ENCODE measurements at places on chromosomes 2 and 18.

- peak; percentile 44 for DNase-seq
These were observed 23.7 kb upstream of the MYO5B start for GRCh38 chr18:50218432-50219197.

DNA sequence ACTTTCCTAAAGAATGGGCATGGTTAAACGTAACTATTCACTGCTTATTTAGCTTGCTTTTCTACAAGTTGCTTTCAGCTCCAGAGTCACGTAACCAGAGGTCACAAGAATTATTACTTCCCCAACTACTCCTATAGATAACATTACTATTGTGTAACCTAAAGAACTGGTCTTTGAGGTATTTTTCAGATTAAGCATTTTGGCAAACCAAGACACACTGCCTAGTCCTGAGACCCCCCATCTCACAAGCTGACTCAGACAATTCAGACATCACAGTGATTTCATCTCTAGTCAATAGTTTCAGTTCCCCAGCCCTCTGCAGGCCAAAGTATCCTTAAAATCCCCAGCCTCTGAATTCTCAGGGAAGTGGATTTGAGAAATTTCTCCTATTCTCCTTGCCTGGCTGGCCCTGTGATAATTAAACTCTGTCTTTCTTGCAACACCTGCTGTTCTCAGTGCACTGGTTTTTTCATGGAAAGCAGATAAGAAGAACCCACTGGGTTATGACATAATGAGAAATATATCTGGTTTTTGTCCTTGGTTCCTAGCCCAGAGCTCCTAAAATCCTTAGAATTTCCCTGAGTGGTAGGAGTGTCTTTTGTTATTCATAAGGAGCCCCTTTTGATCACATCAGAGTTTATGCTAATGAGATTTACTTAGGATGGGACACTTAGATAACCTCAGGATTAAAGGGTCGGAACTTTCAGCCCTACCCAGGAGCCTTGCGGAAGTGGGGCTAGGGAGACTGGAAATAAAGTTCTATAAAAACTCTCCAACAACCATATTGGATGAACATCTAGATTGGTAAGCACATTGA, 1310.8 kb upstream of the CHAC2 start:
- no peak for DNase-seq

DNA sequence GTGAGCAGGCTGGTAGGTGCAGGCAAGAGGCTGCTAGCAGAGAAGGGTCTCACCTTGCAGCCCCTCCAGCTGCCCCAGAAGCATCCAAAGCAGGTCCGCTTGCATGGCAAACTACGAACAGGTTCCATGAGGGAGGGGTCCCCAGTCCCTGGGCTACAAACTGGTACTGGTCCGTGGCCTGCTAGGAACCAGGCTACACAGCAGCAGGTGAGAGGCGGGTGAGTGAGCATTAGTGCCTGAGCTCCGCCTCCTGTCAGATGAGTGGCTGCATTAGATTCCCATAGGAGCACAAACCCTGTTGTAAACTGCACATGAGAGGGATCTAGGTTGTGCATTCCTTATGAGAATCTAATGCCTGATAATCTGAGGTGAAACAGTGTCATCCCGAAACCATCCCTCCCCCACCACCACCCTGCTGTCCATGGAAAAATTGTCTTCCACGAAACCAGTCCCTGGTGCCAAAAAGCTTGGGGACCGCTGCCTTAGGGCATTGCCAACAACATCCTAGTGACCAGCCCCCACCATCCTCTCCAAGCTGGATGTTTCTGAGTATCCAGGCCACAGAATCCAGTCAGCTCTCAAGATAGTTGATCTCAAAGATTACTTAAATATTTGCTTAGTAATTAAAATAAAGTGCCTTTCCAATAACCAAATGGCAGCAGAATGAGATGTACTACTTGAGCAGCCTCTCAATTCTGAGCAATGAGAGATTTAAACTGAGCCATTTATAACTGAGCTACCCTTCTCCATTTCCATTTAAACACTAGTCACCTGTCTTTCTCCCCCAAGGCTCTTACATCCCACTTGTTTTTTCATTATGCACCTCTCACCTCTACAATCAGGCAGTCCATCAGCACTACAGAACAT, 32.4 kb downstream of the LRP2 start:
- DNase-seq, result no peak

GRCh38 chr2:21162615-21162878, 38.8 kb downstream of the TDRD15 start:
- no peak for DNase-seq

- DNase-seq, result no peak
These were observed 122.8 kb upstream of the RMDN2 start for GRCh38 chr2:37802211-37802752.

GRCh38 chr18:44729631-44730101, 49.0 kb downstream of the SETBP1 start:
- DNase-seq, result no peak

- no peak for DNase-seq
These were observed 94.9 kb downstream of the MBD2 start for GRCh38 chr18:54129448-54130067.

DNA sequence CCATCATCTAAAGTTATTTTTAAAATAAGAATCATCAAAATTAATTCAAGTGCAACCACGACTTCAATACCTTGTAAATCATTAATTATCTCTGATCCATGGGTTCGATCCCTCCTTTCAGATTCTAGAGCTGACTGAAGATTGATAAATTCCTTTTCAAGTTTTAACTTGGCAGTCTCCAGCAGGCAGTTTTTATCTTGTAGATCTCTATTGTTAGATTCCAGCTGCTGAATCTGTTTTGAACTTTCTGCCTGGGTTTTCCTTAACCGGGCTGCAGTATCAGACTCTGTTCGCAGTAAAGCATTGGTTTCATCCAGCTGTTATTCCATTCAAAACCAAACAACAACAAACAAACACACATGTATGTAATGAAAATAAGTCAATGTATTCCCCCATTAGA, 59.5 kb downstream of the SLC66A3 start:
- no peak for DNase-seq

DNA sequence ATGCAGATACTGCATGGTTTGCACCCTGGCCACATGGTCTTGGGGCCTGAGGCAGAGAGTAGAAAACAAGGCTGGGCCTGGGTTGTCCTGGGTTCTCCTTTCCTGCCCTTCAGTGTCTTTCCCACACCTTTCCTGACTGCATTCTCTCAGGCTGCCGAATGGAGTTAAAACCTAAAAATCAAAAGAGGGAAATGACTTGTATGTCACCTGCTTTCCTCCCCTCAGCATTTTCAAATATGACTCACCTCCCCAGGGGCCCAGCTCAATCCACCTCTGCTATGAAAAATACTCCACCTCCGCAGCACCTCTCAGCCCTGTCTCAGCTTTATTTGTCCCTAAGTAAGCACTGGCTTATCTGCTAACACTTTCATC, 457.8 kb upstream of the MEX3C start:
- DNase-seq, result no peak

- DNase-seq, result no peak
These were observed 1481.6 kb upstream of the PIK3C3 start for GRCh38 chr18:40473221-40474029.

Data from hematopoietic multipotent progenitor cell treated with erythropoietin and hydrocortisone succinate and interleukin-3 and kit ligand, for 15 days (in vitro differentiated cells).